Dermis lymphatic vessel endothelial cell (primary cell): ENCODE measurements at places on chromosomes 11 and 22. TPM values are rescaled to one million over a fixed set of nuclear protein-coding genes. Genes with fewer than 3 reads are reported as not detected.

Gene CATSPERZ
- total RNA-seq: 0.11 TPM in 1 of 2 replicates, not detected in the other

Gene LMO2
- 75.4 and 87.8 TPM in 2 replicates for total RNA-seq

Gene ART1
- total RNA-seq: not detected in 2 replicates

Gene C2CD3
- 7.8 and 11.0 TPM in 2 replicates for total RNA-seq

Gene OR10A2
- total RNA-seq: not detected in 2 replicates

Gene DEUP1
- not detected in 2 replicates for total RNA-seq

Gene CALCA
- total RNA-seq: not detected in 2 replicates

Gene GLYAT
- total RNA-seq: not detected in 2 replicates

Gene OR5P2
- total RNA-seq: not detected in 2 replicates

Gene GLYATL2
- total RNA-seq: under 0.01 and 0.09 TPM in 2 replicates

Gene MS4A4A
- total RNA-seq: not detected in 2 replicates

Gene CRYBB1
- 0.33 and 0.52 TPM in 2 replicates for total RNA-seq

Gene MIAT
- 0.69 and 0.98 TPM in 2 replicates for total RNA-seq

Gene SNX15
- total RNA-seq: 7.5 and 9.9 TPM in 2 replicates

Gene PATE2
- 0.22 TPM in 1 of 2 replicates, not detected in the other for total RNA-seq

Gene TEAD1
- 26.9 and 29.1 TPM in 2 replicates for total RNA-seq

Gene C11orf52
- 0.52 and 0.54 TPM in 2 replicates for total RNA-seq
